ENCODE measurements at places on chromosomes 12 and 14.

GRCh38 chr12:121939186-121939585 lies 20.8 kb downstream of the CFAP251 start:
- no peak for DNase-seq

- DNase-seq = peak; percentile 29
Observed at GRCh38 chr12:63151623-63152320, 771 bp upstream of the AVPR1A start.

GRCh38 chr14:103908580-103908979 lies 19.7 kb upstream of the TDRD9 start:
- no peak for DNase-seq

- peak; percentile 62 for DNase-seq
Observed at GRCh38 chr12:3491938-3492792, 1.2 kb downstream of the PRMT8 start.

DNA sequence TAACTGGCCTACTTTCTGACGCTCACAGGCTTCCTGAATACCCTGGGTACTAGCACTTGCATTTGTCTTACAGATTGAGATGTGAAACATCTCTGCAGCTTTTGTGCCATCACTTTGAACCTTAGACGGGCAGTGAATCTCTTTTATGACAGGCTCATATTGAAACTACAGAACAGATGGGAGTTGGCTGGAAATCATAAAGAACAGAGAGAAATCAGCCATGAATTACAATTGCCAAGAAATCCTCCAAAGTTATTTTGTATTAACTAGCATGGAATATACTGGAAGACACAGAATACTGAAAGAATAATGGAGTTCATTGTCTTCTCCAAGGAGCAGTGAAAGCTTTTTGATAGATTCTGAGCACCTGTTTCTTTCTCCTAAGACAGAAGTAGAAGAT lies 32.7 kb downstream of the MYF5 start:
- DNase-seq = no peak

DNA sequence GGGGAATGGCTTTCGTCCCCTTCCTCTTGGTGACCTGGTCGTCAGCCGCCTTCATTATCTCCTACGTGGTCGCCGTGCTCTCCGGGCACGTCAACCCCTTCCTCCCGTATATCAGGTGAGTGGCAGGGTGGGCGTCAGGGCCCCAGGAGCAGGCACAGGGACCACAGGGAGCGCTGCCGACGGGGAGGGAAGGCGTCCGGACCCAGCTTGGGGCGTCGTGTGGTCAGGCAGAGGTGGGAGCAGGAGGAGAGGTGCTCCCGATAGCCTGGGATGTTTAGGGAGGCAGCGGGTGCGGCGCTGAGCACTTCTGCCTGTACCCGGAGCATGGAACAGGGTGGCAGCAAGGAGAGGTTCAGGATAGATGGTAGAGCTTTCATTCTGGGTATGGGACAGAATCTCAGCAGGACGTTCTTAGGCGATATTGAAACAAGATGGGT lies 444 bp downstream of the DRAM1 start:
- DNase-seq = peak; percentile 7

DNA sequence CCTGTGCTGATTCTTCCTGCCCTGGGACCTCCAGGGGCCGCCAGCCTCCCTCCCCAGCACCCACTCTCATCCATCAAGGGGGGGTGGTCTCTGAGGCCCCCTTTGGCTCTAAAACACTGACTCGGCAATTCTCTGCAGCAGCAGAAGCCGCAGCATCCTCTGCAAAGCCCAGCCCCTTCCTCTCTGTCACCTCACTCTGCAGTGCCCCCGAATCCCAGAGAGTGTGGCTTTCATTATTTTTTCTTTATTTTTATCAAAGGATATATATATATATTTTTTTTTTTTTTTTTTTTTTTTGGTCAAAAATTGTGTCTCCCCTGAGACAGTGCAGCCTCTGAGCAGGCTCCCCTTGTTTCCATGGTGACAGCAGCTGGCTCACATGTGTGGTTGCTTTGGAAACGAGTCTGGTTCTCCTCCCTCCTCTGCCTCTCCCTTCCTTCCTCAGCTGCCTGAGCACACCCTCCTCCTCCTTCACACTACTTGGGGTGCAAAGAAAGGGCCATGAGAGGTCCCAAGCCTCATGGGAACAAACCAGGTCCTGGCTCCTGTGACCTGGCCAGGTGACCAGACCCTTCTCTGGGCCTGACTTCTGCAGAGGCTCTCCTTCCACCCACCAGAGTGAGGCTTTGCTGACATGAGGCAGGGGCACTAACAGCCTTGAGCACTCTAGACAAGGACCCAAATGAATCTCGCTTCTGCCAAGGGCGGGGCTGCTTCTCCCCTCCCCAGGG lies 100.5 kb downstream of the LRRC74A start:
- DNase-seq = no peak

DNA sequence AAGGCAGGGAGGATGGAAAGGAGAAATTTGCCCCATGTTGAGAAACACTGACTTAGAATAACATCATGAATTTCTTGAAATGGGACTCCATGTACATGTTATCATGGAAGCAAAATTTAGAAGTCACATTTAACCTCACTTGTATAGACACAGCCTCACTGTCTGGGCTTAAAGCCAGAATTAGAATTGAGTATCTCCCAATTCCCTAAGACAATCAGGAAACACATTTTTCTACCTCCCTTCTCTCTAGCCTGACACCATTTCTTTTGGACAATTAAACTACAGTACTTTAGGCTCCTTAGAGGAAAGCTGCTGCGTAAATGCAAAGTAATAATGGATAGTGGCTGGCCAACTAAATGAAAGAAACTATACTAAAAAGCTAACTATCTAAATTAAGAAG lies 795.5 kb downstream of the C12orf50 start:
- DNase-seq = no peak

GRCh38 chr14:68291820-68292219 lies 472.2 kb downstream of the RAD51B start:
- no peak for DNase-seq

DNA sequence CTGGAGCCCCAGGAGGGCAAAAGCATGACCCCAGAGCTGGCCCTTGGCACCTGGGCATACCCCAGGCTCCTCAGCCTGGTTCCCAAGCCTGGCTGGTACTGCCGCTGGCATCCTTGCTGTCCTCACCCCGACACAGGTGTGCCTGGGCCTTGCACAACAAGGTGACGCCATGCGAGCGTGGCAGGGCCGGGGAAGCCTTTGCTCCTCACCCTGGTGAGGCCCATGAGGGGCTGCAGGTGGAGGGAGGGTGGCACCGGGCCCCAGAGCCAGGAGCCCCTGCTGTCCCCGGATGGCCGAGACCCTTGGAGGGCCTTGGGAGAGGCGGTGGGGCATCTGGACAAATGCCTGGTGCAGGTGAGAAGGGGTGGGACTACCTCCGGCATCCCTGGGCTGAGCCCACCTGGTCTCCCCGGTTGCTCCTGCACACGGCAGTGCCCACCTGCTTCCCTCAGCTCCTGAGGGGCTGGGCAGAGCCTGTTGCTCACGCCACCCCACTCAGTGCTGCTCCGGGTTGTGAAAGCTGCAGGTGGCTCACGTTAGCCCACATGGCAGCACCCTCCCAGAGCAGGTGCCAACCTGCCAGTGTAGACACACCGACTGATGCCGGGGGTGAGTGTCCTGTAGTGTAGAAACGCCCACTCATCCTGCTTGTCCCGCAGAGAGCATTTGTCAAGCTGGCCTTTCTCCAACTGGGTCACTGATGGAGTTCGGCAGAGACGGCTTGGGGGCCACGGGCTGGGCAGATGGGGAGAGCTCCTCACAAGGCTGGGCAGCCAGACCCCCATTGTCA lies 24.6 kb upstream of the KIF26A start:
- DNase-seq = no peak

GRCh38 chr12:103829092-103829491 lies 11.9 kb downstream of the NT5DC3 start:
- no peak for DNase-seq

GRCh38 chr14:89915114-89915878 lies 39.2 kb downstream of the EFCAB11 start:
- peak; percentile 60 for DNase-seq
